ENCODE measurements at places on chromosomes 6 and 20. TPM values are rescaled to one million over a fixed set of nuclear protein-coding genes. Genes with fewer than 3 reads are reported as not detected.
A peak's percentile ranks its signal among the peaks of the same experiment; 100 is the strongest.

DNA sequence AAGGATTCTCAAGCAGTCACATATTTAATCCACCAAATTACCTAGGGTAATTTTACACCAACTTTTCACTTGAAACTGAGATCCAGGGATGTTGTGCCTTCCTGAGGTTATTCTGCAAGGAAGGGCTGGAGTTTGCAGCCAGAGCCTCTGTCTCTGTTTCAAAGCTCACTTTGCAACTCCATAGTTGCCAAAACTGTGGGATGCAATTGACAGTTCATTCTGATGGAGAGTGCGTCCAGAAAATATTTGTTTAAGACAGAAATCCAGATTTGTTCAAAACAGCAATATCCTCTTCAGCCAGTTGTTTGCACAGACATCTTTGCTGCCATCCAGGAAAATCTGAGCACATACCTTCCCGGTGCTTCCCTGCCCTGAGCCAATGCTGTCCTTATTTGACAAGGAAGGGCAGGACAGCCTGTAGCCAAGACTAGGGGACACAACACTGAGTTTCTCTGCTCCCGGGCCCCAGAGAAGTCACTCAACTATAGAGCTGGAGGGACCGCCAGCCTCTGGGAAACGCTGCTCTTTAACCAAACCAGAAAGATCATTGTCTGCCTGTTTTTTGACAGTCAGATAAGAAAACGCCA, 297.4 kb downstream of the HIVEP2 start:
- no peak for DNase-seq

DNA sequence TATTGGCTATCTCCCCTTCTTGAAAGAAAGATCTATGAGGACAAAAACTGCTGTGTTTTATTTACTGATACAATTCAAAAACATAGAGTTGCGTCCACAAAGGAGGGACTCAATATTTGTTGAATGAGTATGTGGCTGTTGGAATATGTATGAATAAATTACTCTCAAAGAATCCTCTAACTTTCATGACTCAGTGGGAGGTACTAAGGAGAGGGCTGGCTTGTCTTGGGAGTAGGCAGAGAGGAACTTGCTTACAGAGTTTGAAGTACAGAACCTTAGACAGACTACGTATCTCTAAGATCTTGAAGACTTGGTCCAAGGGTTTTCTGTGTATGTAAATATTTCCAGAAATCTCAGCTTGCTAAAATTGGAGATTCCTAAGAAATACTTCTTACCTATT, 504.0 kb upstream of the PTCHD4 start:
- no peak for DNase-seq

DNA sequence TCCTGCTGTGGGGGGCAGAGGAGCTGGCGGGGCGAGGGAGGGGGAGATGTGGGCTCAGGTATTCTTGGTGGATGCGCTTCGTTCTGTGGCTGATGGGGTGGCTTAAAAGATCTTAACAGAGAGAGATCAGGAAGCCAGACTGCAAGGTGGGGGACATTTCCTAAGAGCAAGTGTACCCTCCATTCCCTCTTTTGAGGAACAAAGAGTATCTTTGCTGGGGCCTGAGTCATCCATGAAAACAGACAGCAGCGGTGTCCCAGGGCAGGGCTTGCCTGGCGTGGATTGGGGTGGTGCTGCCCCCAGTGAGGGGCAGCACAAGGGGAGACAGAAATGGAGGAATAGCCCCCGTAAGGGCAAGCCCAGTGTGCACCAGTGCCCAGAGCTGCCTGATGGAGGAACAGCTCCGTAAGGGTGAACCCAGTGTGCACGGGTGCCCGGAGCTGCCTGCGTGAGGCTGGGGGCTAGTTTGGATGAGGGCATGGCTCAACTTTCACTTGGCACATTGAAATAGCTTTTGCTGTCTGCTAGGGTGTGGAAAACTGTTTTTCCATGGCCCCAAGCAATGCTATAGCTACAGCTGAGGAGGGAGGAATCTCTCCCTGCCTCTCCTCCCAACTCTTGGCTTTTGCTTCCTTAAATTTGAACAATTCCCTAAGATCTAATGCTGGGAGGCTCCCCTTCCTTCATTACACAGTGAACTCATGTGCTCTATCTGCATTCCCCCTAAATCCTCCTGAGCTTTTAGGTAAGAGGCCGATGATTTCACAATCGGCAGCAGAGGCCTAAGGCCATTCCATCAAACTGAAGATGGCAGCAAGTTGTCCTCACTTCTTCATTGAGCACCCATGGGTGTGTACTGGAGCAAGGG, 12.9 kb downstream of the MAPK13 start:
- DNase-seq = no peak

- DNase-seq = no peak
Observed at GRCh38 chr20:19937651-19938420, 79.3 kb upstream of the NAA20 start.

GRCh38 chr6:65014006-65014405, 693.0 kb downstream of the EYS start:
- DNase-seq = no peak

- no peak for DNase-seq
Observed at GRCh38 chr6:109429496-109429895, 10.9 kb downstream of the PPIL6 start.

GDAP1L1 gene
- 0.32 TPM for total RNA-seq

MAFB gene
- 3.7 TPM for total RNA-seq

GRCh38 chr20:43749734-43750294, 23.0 kb upstream of the GTSF1L start:
- peak; percentile 65 for DNase-seq

SMOC2 gene
- 39.1 TPM for total RNA-seq

- DNase-seq = peak; percentile 86
Observed at GRCh38 chr6:32244946-32245398, 21.1 kb upstream of the NOTCH4 start.

- DNase-seq = no peak
Observed at GRCh38 chr6:106823732-106824351, 150.7 kb downstream of the CD24 start.

DNA sequence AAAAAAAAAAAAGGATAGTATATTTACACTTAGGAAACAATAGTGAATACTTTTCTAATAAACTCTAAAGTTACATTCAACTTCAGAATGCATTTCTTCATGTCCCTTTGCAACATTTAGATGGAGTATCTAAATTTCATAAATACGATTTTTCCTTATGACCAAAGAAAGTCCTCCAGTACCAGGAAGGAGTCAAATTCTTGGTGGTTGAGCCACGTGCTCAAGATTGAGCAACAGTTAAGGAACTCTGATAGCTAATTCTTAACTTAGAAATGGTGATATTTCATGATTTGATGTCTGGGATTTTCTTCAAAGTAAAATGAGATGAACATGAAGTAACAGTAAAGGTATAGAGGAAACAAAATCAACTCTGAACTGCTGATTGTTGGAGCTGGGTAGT, 92.7 kb downstream of the SASH1 start:
- no peak for DNase-seq

- DNase-seq = peak; percentile 9
Observed at GRCh38 chr6:113855500-113856374, 1.4 kb upstream of the MARCKS start.

DNA sequence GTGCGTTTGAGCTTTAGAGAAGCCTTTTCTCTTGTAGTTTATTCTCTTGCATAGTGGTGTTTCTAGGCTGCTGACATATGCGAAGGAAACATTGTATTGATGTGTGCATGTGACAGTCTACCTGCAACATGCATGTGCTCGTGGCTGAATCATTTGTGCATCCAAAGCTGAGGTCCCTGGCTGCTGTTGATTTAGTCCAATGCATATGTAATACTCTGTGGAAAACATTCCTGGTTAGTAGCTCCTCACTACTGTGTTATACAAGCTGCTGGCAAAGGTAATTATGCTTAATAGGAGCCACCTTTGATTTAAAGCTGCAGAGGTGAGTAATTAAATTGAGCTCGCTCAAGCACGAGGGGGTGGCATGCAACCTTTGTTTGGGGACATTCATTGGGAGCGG, 24.5 kb downstream of the TSHZ2 start:
- no peak for DNase-seq

DNAH8 gene
- total RNA-seq = not detected

SLC17A9 gene
- 0.33 TPM for total RNA-seq

GRCh38 chr20:16749573-16749972, 1.4 kb downstream of the OTOR start:
- DNase-seq = no peak

GRCh38 chr6:127403636-127404035, 55.6 kb downstream of the KIAA0408 start:
- DNase-seq = no peak

- no peak for DNase-seq
Observed at GRCh38 chr6:144304223-144304848, 19.2 kb downstream of the UTRN start.

DNA sequence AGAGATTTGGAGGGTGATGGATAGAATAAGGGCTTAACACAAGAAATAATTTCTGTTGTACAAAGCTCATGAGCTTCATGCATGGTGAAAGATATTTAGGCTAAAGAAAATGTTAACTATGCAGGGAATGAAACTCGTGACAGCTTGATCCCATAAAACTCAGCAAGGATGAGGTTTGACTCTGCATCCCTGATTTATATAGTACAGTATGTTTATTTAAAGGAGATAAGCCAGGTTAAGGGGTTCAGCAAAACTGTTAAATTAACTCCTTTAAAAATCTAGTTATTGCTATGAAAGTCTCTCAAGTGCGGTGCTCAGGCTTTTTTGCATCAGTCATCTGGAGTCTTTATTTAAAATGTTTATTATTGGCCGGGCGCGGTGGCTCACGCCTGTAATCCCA, 326.4 kb downstream of the LAMA2 start:
- no peak for DNase-seq

SLC22A7 gene
- not detected for total RNA-seq

- DNase-seq = no peak
Observed at GRCh38 chr6:36506611-36507010, 40.7 kb downstream of the STK38 start.

DNA sequence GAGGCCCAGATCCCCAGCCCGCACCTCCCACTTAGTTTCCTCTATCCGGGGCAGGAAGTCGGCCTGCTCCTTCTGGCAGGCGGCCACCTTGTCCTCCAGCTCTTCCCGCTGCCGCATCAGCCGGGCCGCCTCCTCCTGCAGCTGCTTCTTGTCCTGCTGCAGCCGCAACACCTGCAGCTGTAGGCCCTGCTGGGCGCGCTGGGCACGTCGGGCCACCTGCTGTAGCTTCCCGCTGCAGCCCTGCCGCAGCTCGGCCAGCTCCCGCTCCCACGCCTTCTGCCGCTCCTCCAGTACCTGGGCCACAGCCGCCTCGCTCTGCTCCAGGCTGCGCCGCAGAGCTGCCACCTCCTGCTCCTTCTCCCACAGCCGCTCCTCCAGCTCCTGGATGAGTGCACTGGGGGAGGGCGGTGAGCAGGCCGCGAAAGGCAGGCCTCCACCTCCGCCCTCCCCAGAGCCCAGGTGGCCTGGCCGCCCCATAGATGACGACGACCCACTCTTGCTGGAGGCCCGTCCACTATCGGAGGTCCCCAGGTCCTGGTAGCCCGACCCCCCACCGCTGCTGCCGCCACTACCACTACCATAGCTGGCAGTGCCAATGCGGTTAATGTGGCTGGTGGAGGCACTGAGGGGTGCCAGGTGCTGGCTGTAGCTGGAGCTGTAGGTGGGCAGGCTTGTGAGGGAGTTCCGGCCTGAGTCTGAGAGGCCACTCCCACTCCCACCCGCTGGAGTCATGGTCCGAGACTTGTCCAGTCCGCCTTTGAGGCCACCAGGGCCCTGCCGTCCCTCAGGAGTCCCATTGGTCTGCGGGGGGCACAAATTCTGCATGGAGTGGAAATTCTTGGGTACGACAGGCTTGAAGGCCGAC, 6.0 kb upstream of the FASTKD5 start:
- DNase-seq = peak; percentile 76

SLC35D3 gene
- total RNA-seq = not detected

ADGB gene
- total RNA-seq = not detected

SLC22A1 gene
- 0.63 TPM for total RNA-seq

DNA sequence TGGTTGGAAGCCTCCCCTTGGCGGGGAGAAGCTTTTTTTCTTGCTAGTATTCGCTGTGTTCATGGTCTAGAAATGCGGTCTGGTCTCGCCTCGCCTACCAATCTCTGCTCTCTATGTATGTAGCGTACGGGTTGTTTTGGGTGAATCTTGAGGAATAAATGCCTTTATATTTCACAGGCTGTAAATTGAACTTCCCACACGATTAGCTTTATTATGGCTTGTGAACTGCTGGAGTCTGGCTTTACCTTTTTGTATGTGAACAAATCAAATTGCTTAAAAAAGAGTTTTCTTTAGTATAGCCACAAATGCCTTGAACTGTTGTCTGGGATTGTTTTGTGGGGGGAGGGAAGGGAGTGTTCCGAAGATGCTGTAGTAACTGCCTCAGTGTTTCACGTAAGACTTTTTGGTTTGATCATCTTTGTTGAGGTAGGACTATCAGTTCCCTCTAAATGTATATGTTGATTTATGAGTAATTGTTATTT, 2.2 kb downstream of the INSM1 start:
- no peak for DNase-seq

- DNase-seq = no peak
Observed at GRCh38 chr6:81800666-81801065, 48.2 kb upstream of the TENT5A start.

DNA sequence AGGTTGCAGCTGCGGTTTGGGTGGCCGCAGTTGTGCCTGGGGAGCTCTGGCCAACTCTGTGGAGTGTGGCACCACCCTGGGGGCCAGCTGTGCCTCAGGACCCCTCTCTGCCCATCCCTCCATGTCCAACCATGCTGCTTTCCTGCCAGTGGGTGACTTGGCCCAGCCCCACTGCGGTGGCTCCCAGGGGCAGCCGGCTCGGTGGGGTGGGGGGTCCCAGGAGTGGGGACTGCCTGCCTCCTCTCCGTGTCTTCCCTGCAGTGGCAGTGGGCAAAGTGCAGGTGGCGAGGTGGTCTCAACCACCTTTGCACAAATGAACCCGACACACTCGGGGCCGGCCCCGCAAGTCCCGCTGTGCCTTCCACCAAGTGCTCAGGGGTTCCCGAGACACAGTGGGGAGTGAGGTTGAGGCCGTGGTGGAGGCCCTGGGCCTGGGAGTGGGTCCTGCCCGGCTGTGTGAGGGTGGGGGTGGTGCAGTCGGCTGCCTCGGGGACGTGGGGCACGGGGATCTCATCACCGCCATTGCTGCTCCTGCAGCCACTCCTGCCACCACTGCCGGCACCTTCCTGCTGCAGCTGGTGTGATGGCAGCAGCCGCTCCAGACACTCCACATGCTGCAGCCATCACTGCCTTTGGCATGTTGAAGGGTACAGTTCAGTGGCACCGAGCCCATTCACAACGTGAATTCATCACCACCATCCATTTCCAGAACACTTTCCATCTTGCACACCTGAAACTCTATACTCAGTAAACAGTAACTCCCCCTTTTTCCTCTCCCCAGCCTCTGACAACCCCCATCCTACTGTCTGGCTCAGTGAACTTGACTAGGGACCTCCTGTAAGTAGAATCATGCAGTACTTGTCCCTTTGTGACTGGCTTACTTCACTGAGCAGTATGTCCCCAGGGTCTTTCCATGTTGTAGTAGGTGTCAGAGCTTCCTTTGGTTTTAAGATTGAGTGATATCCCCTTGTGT, 10.7 kb upstream of the SLCO4A1 start:
- no peak for DNase-seq

- DNase-seq = no peak
Observed at GRCh38 chr6:39426073-39426456, 103.6 kb upstream of the KCNK16 start.

DOK5 gene
- 2.5 TPM for total RNA-seq

RNGTT gene
- 9.6 TPM for total RNA-seq

PARD6B gene
- total RNA-seq = 7.1 TPM

- DNase-seq = no peak
Observed at GRCh38 chr20:35541118-35541782, 628 bp upstream of the ERGIC3 start.

HEY2 gene
- total RNA-seq = 44.0 TPM

GRCh38 chr6:3798055-3798919, 46.8 kb upstream of the PXDC1 start:
- DNase-seq = no peak

ESR1 gene
- 0.68 TPM for total RNA-seq

AVP gene
- not detected for total RNA-seq

PACRG gene
- total RNA-seq = 34.6 TPM

CRYBG1 gene
- total RNA-seq = 1.5 TPM

MYCT1 gene
- total RNA-seq = 15.1 TPM
